ENCODE measurements at places on chromosomes 13 and 19. TPM values are rescaled to one million over a fixed set of nuclear protein-coding genes. Genes with fewer than 3 reads are reported as not detected.

DNA sequence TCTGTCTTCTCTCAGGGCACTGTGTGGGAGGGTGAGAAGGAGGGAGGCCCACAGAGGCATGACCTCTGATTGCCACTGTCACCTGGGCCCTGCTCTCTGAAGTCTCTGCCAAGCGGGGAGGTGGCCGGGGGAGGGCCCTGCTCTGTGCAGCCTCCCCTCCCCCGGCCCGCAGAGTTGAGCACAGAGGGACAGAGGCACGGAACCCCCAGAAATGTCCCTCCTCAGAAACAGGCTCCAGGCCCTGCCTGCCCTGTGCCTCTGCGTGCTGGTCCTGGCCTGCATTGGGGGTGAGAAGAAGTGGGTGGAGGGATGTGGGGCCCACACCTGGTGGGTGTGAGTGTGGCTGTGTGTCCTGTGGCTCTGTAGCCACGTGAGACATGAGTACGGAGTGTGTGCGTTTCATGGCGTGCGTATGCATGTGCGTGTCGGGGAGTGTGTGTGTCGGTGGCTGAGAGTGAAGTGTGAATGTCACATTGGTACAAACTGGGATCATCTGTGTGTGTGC is at the start of gene APOC4:
Gene APOC4, plus strand, starts transcription at position 171 of the 505 bp plus-strand sequence. Its CDS starts 41 bp downstream, at position 212.
- no peak for DNase-seq

DNA sequence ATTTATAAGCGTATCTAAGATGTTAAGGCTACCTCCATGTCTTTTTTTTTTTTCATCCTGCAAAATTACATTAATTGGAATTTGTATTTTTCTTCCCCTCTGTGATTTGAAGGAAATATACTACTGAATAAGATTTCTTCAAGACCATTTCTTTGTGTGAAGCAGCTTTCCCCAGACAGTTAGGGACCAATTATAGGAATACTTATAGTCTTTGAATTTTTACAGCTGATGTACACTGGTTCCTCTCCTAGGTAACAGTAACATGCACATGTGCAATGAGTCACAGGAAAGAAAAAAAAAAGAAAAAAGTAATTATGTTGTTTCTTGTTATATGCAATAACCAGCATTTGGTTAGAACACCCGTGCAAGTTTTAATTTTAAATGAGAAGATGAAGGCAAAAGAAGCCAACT is 82.0 kb downstream of the PCDH9 start:
- peak; percentile 64 for DNase-seq

GRCh38 chr19:54521022-54521859 is 18.6 kb downstream of the LAIR2 start:
- no peak for DNase-seq

DNA sequence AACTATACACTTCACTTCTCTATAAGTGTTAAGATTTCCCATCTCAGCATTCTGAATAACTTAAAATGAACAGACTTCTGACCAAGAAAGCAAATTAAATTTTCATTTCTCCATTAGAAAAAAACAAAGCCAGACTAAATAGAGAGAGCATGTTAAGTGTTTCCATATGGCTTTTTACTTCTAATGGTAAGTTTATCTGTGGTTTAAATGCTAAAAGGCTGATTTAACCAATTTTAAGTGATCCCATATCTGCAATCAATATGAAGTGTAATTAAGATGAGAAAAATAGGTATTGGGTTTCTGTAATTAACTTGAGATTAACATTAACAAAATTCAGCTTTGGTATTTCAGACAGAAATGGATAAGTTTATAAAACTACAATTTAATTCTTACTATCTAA is 107.8 kb downstream of the ELF1 start:
- DNase-seq: no peak

UBE2L5 gene
- total RNA-seq: not detected

- DNase-seq: no peak
These were observed 11.7 kb downstream of the ZNF613 start for GRCh38 chr19:51938936-51939335.

VSTM2B gene
- not detected for total RNA-seq

DNA sequence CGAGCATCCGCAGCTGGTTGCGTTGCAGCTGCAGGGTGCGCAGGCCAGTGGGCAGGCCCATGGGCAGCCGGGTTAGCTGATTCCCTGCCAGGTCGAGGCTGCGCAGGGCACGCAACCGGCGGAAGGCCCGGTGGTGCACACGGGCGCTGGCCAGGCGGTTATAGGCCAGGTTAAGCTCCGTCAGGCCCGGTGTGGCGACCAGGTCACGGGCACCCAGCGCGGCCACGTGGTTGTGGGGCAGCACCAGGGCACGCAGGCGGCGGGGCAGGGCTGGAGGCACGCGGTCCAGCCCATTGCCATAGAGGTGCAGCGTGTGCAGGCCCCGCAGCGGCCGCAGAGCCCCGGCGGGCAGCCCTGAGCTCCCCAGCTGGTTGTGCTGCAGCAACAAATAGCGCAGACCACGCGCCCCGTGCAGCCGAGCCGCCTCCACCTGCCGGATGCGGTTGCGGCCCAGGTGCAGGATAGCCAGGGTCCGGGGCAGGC is 5.3 kb downstream of the PODNL1 start:
- no peak for DNase-seq

KLC3 gene
- 13.7 TPM for total RNA-seq

DNA sequence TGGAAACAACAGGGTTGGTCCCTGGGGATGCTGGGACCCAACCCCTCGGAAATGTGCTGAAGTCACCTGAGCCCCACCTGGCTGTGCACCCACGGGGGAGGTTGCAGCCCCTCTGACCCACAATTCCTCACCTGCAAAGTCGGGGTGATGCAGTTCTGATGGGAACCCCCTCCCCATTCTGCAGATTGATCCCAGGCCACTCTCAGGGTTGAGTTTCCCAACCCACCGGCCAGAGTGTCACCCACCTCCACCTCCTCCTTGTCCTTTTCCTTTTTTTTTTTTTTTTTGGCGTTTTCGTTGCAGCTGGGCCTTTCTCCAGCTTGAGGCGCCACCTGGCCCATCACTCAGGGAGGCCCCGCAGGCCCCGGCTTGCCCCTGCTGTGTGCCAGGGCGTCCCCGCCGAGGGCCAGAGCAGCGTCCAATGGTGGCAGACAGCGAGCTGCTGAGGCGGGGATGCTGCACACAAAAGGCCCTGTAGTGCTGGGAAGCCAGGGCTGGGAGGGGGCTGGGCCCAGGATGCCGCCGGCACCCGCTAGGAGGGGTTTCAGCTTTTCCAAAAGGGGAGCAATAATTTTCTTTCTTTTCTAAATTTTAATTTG is 4.6 kb downstream of the PIK3R2 start:
- peak; percentile 96 for DNase-seq

- DNase-seq: no peak
These were observed 84.0 kb upstream of the MTIF3 start for GRCh38 chr13:27534108-27534980.

ZNF574 gene
- total RNA-seq: 14.5 TPM

SIGLEC12 gene
- not detected for total RNA-seq

GRCh38 chr13:108104736-108105135 is 110.6 kb downstream of the LIG4 start:
- DNase-seq: no peak

DNA sequence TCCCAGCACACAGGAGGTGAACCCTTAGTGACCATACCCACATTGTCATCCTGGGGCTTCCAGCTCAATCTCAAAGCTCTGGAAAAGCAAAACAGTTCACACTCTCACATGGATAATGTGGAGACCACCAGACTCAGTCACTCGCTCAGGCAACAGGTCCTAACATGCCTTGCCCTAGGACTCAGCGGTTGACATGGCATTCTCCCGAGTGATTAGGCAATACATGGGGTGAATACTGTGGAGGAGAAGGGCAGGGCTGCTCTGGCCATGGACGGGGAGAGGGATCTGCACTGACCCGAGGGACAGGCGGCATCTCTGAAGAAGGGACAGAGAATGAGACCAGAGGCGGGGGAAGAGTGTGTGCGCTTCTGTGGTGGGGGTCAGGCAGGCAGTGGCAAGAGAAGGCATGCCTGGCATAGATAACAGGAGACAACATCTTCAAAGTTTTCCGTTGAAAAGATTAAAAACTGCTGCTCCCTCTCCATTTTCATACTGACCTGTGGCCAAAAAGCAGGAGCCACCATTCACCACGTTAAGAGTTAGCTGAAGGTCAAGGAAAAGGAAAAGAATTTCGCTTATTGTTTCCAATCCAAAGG is 44.5 kb upstream of the EPHX3 start:
- no peak for DNase-seq

DNA sequence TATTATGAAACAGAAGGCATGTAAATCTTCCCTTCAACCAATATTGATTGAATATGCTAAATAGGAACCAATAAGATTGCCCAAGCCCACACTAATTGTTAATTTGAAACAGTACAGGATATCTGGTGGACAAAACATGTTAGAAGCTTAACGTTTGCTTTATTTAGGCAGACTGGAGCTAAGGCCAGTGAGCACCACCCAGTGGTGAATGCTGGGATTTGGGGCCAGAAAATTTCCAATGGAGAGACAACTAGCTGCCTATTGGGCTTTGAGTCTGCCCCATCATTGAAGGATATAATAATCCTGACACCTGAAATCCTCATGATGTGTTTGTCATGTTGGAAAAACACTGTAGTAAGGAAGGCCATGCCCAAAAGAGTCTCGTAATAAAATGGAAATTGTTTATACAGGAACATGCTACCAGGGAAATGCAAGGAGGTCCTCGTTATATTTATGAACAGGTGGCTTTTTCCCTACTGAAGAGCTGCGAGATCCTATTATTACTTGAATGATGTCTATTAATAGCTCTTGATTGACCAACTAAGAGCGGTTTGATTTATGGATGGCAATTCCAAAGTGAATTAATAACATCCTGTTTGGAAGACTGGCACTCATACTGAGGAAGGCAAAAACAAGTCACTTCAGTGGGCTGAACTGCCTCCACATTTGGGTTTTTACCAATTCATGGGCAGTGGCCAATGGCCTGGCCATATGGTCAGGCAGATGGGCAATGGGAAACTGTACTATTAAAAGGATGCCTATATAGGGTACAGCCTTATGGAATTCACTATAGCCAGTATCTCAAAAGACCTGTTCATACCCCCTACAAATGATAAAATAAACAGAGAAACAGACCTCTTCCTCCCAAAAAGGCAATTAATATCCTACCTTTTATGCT is 8.7 kb downstream of the SIGLECL1 start:
- DNase-seq: peak; percentile 43

- DNase-seq: no peak
These were observed 1634.6 kb upstream of the PCDH20 start for GRCh38 chr13:63050287-63050686.

- DNase-seq: peak; percentile 95
These were observed 38.2 kb downstream of the NFIC start for GRCh38 chr19:3404324-3405260.

- DNase-seq: no peak
These were observed 63.2 kb downstream of the RAB20 start for GRCh38 chr13:110498327-110498726.

- DNase-seq: no peak
These were observed 22.8 kb upstream of the LRP3 start for GRCh38 chr19:33171222-33171795.

DNA sequence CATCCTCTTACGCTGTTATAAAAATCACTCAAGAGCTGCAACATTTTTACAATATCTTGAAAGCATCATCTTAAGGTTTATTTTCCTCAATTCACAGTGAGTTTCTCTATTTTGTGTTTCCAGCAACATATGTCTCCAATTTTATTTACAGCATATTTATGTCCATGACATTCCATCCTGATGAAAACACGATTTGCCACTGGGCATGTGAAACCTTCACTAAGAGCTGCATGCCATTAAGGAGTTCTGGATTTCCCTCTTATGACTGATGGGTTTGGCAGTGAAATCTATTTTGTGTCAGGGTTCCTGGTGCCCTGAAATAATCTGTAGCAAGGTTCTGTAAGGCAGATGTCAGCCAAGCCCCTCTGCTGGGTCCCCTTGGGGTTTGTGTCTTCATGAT is 527.6 kb upstream of the KLF12 start:
- no peak for DNase-seq

GRCh38 chr13:27969082-27969865 is at the start of gene CDX2:
Gene CDX2, minus strand, starts transcription at chr13:27969315. Its CDS starts 309 bp downstream, at chr13:27969006.
- no peak for DNase-seq

DNA sequence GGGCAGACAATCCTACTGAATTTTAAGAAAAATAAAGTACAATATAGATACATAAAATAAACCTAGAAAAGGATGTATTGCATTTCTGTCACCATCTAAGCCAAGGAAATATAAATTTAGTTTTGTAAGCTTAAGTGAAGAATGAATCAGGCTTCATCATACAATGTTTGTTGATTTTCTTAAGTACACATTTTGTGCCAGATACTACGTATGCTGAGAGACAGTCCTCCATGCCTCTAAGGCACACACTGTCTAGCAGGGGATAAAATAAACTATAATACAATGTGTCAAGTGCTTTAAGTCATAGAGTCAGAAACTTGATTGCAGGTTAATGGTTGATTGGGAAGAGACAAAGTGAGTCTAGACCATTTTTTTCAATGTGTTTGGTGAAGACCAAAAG is 465.7 kb downstream of the TBC1D4 start:
- peak; percentile 18 for DNase-seq

GRCh38 chr13:28140433-28141125 is 2.2 kb downstream of the PAN3 start:
- no peak for DNase-seq

DNA sequence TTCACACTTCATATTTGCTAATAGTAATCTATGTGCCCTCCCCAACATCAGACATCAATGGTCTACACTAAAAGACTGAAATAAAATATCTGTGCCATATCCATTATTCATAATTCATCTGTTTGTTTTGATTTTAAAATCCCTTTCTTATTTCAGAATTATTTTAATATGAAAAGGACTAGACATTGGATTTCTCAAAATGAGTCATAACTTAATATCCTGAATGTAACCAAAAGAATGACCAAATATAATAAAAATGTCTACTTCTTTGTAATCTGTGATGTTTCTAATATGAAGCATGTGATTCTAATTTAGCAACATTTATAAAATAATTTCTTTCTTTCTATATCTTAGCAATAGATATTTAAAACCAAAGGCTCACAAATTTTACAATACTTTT is 64.9 kb downstream of the MZT1 start:
- DNase-seq: no peak

DNA sequence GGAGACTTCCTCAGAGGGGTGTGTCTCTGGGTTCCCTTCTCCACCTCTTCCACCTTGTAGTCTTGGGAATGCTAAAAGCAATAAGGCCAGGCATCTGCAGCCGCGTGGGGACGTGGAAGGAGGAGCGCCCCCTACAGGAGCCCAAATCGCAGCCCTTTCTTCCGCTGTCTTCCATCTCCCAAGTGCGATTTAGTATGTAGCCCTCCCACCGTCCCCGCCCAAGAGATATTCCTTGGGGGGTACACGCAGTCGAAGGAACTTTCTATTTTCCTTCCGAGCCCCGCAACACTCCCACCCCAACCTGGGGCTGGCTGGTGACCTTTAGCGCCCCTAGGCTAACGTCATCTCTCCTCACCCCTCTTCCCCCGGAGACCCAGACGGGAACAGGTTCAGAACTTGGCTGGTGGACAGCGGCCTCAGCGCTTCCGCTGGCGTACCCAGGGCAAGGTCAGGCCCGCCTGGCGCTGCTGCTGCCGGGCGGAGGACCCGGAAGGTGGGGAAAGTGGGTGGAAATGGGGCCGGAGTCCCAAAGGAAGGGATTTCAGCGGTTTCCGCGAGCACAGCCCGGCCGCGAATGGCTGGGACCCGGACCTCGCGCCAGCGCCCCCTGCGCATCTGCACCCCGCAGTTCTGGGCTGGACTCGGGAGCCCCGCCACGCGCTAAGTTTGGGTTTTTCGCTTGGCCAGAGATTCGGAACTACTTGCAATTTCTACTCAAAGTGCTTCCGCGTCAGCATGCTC is 2.1 kb upstream of the PCDH8 start:
- DNase-seq: peak; percentile 93

Data from tongue (tissue), 3 donors.